ENCODE measurements at places on chromosomes 13 and 19. TPM values are rescaled to one million over a fixed set of nuclear protein-coding genes. Genes with fewer than 3 reads are reported as not detected.
A peak's percentile ranks its signal among the peaks of the same experiment; 100 is the strongest.

Gene CEBPG
- total RNA-seq, result 31.0 TPM

Gene CABP5
- not detected for total RNA-seq

Gene OR7A5
- total RNA-seq, result not detected

Gene OR7C1
- total RNA-seq, result not detected

DNA sequence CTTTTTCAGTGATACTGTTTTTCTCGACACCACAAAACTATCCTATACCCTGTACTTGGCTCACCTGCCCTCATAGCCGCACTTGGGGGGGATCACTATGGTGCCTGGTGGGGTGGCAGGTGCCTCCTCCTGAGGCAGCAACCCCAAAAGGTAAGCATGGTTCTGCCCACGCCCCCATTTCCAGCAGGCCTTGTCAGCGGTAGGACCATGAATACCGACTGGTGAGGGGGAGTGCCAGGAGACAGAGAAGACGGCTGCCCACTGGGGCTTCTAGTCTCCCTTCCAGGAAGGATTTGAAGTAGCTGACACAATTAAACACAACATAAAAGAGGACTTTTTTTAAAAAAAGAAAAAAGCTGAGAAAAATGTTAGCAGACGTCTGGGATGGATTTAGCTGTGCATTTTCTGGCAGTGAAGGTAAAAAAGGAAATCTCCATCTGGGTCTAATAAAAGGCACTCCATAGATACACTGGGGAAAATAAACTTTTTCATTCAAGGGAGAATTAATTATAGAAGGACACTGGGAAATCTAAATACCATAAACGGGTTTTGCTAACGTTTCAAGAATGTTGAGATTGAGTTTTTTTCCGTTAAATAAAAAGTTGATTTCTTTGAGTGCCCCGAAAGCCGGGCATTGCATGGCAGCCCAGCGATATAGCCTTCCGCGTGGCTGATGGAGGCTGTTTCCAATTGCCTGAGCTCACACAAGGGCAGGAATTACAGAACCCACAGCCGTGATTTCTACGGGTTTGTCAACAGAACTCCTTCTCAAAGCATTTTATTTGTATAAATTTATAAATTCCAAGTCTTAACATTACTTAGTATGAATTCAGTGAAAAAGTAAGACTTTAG is 45.1 kb downstream of the ATP11A start:
- DNase-seq, result no peak

GRCh38 chr13:111411151-111411858 is 90.9 kb downstream of the TEX29 start:
- DNase-seq, result no peak

DNA sequence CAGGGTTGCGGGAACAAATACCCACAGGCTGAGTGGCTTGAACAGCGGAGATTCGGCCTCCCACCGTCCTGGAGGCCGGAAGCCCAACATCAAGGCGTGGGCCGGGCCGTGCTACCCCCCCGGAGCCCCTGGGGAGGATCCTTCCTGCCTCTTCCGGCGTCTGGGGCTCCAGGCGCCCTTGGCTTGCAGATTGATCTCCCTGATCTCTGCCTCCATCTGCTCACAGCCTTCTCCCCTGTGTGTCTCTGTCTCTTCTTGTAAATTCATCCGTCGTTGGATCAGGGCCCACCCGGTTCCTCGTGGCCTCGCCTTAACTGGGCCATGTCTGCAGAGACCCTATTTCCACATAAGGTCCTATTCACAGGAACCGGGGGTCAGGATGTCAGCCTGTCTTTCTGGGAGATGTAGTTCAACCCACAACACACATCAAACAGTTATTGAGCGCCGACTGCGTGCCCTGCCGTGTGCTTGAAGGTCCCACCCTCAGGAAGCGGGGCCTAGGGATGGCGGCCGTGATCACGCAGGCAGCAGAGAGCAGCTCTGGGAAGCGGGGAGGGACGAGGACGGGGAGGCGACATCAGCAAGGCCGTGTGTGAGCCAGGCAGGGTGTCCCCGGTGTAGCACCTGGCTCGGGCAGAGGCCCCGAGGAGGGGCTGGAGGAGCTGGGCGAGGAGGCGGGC is 21.3 kb downstream of the HCN2 start:
- DNase-seq, result no peak

DNA sequence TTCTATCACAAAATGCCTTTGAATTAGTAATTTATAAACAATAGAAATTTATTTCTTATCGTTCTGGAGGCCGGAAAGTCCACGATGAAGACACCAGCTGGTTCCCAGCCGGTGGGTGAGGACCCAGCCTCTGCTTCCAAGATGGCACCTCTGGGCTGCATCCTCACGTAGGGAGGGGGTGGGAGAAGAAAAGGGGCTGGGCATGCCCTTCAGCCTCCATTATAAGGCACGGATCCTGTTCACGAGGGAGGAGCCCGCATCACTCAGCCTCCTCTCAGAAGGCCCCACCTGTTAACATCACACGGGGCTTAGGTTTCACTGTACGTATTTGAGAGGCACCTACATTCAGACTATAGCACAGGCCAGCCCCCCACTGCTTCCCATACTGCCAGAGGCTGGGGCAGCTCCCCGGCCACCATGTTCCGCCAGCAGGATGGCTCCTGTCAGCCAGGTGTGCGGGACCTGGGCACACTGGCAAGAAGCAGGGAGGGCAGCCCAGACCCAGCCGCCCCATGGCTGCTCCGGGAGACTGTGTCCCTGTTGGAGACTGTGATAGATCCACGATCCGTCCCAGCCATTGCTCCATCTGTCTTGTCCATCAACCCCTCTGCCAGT is 131.6 kb downstream of the SOX1 start:
- no peak for DNase-seq

GRCh38 chr13:40968416-40969000 is 50.6 kb downstream of the ELF1 start:
- DNase-seq, result no peak

- no peak for DNase-seq
These were observed 80.4 kb downstream of the HSPH1 start for GRCh38 chr13:31081316-31081715.

DNA sequence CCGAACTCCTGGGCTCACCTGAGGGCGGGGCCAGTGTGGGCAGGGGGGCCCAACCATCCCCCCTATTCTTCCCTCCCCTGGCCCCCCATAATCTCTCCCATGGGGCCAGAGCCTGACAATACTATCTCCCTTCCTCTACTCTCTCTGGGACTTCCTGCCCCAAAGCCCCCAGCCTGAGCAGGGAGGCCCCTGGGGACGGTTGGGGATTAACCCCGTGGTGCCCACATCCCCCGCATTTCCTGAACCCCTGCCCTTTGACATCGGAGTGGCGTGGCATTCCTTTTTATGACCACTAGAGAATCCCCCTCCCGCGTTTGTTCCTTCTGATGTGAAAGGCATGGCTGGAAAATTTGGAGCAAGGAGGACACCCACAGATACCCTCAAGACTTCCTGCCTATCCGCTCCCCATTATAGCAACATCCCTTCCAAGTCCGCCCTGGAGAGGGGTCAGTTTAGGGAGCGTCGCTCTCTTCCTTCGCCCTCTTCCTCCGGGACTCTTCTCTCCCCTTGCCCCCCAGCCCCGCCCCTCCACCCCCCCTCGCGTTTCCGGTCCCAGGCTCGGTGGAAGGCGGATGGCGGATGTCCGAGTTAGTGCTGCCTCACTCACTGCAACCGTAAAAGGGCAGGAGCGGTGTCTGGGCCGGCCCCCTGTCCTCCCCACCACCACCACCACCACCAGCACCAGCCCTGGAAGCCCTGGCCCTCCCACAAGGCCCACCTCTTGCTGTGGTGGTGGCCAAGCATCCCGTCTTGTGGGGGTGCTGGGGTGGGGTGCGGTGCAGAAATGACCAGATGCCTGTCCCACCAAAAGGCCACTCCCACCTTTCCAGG is 1.8 kb downstream of the VASP start:
- DNase-seq, result peak; percentile 50

- DNase-seq, result peak; percentile 33
These were observed 8.3 kb downstream of the CACTIN start for GRCh38 chr19:3618144-3618810.

- peak; percentile 82 for DNase-seq
These were observed 7.0 kb downstream of the HIF3A start for GRCh38 chr19:46303691-46304397.

DNA sequence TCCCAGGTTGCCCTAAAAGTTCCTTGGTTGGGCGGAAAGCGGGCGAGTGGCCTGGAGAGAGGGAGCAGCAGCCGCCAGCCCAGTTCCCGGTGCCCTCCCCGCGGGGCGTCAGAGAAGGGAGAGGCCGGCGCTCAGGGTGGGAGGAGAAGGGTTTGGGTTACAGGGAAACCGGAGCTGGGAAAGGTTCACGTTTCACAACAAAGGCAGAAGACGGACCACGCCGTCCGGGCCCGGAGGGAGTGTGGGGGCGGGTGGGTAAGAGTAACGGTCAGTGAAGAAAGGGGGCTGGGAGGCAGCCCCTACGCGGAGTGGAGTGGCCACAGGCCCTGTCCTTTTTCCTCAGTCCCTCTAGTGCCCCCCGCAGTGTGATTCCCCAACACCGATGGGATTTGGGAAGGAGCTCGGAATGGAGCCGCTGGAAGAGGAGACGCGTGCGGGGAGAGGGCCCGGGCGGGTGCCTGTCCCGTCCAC is 1.6 kb downstream of the SIX5 start:
- peak; percentile 88 for DNase-seq

GRCh38 chr13:77916488-77916887 is 2.1 kb downstream of the EDNRB start:
- DNase-seq, result no peak

- peak; percentile 69 for DNase-seq
These were observed 24.9 kb downstream of the EPS15L1 start for GRCh38 chr19:16446724-16447368.

DNA sequence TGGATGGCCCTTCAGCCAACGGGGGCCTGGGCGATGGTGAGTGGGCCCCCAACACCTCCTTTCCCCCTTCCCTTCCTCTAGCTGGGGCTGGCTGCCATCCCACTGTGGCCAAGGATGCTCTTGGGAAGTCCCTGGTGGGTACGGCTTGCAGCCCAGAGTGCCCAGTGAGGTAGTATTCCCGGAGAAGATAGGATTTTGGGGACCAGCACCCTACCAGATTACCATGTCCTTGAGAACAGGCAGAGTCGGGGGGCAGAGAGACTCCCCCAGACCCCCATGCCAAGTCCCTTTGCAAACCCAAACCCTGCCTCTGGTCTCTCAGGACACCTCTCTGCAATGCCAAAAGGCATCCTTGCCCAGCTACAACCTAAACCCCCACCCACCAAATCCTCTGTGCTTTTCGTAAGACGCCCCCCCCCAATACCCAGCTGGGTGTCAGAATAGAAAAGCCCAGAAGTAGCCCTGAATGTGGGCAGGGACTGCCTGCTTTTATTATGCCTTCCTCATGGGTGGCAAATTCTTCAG is 1.7 kb downstream of the HIF3A start:
- DNase-seq, result no peak

DNA sequence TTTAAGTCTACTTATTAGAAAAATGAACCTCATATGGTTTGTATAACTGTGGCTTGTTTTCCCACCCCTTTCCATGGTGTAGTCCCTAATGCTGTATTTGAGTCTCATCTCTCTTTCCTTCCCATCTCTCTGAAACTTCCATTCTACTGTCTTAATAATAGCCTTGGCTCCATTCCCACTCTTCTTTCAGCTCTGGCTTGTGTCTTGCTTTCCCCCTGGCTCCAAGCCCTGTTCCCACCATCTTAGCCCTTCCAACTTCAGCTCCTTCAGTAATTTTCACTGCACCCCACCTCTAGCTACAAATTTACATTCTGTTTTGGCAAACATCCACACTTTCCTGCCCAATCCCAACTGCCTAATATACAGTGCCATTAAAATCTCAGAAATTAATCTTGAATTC is 137.5 kb downstream of the SLITRK6 start:
- no peak for DNase-seq

DNA sequence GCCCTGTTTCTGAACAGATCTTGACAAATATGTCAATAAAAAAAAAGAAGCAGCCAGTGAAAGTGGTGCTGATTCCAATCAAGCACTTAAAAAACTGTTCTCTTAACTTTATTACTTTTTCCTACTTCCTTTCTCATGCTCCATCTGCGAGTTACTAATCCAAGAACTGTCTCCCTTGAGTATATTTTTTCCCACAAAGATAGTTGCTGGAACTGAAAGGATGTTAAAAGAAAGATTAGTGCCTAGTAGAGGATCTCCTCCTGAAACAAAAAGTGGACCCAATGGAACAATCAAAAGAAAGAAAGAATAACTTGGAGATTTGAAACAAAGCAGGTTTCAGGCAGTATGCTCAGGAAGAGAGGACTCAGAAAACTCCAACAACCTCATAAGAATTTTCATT is 1034.8 kb downstream of the PCDH17 start:
- DNase-seq, result no peak

DNA sequence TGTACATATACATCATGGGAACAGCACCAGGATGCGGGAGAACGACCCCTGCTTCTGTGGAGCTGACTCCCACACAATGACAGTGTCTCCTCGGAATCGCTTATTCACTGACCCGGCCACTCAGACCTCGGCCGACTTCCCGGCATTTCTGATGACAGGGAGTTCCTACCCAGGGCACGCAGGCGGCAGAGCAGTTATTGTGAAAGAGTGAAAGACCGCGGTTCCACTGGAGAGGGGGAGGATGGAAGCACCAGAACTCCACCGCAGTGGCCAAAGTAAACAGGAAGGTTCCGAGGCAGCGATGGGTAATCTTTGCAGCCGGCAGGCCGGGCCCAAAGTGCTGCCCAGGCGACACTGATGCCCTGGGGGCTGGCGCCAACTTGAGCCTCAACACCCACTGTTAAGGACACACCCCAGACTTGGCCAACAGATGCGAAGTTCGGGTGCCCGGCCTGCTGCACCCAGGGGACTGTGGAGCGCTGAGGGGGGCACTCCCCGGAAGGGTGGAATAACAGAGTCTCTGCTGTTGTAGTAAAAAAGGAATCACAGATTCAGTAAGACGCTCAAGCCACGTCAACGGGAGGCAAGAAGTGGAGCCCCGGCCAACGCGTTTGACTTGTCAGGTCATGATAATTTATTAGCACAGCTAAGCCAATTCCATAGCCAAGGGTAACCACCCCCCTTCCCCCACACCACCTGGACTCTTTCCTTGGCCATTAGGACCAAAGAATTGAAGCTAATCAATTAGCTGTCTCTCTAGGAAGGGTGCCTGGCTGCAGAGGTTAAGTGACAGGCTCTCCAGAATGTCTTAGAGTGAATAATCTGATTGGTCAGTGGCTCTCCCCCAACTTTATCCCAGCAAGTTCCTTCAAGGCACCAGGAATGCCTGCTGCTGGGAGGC is 5.8 kb downstream of the MLLT1 start:
- no peak for DNase-seq
